NB4 (cell line): ENCODE measurements at places on chromosomes 11 and 22.

GRCh38 chr11:131449036-131450019 is 78.9 kb downstream of the NTM start:
- no peak for DNase-seq

GRCh38 chr22:44224166-44224565 is 43.4 kb downstream of the PARVG start:
- DNase-seq = no peak

DNA sequence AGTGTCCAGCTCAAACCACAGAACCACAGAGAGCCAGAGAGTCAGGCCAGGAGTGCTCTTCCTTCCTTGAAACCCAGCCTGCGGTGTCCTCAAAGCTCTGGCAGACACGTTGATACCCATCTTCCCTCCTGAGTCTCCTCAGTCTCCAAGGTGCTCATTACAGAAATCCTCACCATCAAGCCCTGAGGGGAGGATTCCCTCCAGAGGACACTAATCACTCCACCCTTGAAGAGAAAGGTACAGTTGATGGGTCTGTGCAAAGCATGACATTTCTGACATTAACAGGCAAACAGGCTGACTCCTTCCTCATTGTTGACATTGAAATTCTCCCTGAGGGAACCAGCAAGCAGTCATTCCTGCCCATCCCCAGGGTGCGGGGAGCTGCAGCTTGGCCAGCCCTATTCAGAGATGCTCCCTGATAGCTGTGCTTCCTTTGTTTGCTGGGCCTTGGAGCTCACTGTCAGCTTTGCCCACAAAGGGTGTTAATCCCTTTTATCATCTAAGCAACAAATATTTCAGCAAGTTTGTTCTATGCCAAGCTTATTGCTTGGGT is 101.7 kb upstream of the CSNK2A3 start:
- DNase-seq = no peak

- no peak for DNase-seq
Measured at GRCh38 chr11:122711362-122711761, 55.8 kb downstream of the UBASH3B start.

- peak; percentile 88 for DNase-seq
Measured at GRCh38 chr11:35141571-35141971, 2.6 kb downstream of the CD44 start.

DNA sequence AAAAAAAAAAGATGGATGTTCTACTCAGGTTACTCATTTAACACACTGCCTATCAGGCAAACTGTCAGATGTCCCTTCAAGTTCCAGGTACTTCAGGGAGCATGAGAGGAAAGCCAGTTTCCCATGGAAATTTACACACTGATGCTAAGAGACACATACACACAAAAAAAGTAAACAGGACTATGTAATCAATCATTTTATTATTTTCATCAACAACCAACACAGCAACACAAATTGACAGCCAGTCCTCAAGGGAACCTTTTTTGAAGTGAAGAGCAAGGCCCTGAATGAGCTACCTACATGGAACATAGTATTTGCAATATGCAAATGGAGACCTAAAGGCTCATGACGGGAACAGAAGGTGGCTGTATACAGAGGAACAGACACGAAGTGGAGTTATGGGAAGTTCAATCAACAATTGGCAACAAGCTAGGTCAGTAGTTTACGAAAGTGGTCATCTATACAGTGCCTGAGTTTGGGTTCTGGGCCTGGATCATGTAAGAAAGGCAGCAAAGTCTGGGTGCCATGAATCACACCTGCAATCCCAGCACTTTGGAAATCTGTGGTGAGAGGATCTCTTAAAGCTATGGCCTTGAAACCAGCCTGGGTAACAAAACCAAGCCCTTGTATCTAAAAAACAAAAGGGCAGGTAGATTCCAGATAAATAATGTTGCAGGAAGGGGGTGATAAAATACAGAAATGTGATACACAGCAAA is 12.6 kb upstream of the WDR74 start:
- peak; percentile 40 for DNase-seq

- no peak for DNase-seq
Measured at GRCh38 chr11:17597770-17598169, 50.7 kb downstream of the OTOG start.

DNA sequence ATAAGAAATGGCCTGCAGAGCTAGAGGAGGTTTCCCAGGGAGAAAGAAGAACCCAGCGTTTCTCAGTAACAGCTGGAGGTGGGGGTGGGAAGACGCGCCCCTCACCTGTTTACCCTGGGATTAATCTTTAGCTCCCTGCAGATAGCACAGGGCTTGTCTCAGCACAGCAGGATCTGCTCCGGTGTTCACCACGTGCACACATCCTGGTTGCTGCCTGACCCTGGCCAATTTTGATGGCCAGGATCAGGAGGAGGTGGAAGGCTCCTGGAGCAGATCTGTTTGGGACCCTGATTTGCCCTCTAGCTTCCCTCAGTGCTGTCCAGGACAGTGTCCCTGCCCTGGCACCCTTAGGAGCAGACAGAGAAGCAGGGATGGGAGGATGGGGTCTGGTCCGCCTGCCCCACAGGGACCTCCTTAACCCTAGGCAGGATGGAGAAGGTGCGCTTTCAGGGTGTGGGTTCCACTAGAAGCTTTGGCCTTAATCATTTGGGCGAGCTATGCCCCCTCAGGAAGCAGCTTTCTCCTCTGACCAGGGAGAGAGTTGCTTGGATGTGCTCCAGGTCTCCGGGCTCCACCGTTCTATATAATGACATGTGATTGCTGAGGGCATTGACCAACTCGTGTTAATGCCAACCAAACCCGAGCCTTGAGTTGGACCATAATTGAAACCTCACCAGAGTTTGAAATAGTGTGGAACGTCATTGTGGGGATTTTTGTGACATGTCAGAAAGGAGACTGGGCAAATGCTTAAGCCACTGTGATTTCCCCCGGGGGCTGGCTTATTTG is 19.3 kb downstream of the UPB1 start:
- no peak for DNase-seq

DNA sequence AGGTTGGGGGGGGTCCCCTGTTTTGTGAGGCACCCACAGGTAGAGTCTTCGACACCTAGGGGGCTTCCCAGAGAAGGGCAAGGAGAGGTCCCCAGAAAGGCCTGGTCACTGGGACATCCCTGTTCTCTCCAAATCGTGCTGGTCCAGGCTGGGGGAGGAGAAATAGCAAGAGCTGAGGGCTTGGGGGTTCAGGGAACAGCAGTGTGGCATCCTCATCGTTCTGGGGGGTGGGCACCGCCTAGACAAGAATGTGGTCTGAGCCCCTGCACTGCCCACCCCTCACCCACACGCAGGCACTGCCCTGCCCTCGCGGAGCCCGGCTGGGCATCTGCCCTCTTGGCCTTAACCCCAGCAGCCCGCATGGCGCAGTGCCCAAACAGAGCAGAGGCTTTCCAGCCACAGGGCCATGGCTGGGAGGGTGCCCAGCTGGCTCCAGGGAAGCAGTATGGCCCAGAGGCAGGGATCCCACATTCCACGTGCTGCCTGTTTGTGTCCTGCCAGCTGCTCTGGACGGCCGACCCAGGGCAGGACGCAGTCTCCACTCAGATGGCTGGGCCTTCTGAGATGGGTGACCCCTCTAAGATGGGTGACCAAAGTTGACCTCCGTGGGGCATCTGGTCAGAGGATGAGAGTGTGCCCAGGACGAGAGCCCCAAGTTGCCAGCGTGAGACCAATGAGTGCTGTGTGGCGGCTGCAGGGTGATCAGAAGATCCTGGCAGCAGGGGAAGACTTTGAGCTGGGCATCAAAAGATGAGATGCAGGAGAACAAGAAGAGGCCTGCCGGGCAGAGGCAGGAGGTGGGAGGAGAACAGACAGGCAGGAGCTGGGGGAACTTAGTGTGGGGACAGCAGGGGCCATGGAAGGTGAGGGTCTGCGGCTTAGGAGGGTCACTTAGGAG is 14.4 kb downstream of the SCARF2 start:
- DNase-seq = peak; percentile 22

GRCh38 chr22:49650336-49651241 is 177.1 kb downstream of the BRD1 start:
- DNase-seq = no peak

GRCh38 chr11:118434553-118435289 is 1.6 kb upstream of the KMT2A start:
- peak; percentile 85 for DNase-seq

GRCh38 chr11:81979448-81979847 is 754.2 kb downstream of the FAM181B start:
- no peak for DNase-seq

- no peak for DNase-seq
Measured at GRCh38 chr11:78539506-78539905, 35.2 kb downstream of the NARS2 start.

DNA sequence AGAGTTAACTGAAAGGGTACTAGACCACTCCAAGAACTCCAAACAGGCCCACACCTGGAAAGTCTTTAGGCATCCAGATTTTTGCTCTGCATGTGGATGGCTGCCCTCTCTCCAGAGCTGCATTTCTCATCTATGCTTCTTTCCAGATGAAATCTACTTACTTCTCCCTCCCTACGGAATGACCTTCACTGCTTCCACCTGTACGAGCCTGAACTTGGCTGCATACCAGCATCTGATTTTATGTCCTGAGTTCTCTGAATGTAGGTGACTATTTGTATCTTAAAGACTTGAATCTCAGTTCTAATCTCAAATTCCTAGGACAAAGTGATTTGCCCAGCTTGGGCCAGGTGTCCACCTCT is 13.3 kb downstream of the CELF1 start:
- no peak for DNase-seq

DNA sequence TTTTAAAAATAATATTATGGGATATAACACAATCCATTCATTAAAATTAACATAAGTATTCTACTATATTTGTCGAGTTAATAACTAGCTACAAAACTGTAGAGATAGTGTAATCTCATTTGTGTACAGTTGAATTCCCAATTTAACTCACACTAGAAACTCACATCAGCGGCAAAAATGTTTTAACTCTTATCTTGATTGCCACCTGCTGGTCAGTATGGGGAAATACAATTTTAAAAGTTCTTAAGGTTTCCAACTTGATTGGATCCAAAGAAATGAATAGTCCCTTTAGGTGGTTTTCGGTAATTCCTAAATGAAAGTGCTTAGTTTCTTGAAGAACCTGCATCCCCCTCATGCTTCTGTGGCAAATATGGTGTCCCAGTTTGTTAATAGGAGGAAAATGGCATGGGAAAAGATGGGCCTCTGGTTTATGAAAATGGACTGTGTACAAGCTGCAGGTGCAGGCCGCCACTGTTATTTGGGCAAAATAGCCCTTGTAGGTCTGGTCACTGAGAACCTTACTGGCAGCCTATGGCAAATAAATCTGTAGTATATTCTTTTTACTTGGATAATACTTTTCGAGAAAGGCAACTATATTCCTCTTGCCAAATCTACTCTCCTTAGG is 33.7 kb upstream of the SLC17A6 start:
- DNase-seq = peak; percentile 42

- DNase-seq = no peak
Measured at GRCh38 chr22:37797874-37798500, 9.7 kb upstream of the GCAT start.

- no peak for DNase-seq
Measured at GRCh38 chr11:92527467-92527866, 302.8 kb downstream of the FAT3 start.

GRCh38 chr22:22706253-22706915 is 62.0 kb downstream of the GGTLC2 start:
- no peak for DNase-seq

DNA sequence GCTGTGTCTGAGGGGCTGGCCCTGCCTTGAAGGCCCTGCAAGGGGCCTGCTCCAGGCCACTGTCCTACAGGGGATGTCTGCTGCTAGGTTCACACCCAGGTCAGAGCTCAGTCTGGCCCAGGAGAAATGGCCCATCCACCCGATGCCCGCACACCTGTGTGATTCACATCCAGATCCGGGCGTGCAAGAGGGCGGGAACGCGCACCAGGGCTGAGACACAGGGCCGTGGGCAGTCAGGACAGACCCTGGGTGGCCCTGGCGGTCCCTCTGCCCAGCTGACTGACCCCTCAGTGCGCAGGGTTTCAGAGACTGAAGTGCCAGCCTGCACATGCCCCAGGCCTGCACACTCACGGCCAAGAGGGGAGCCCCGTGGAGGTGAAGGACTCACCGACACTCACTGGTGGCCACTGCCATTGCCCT is 7.4 kb downstream of the TOLLIP start:
- no peak for DNase-seq

GRCh38 chr22:44380756-44381486 is 68.2 kb upstream of the SHISAL1 start:
- DNase-seq = no peak

DNA sequence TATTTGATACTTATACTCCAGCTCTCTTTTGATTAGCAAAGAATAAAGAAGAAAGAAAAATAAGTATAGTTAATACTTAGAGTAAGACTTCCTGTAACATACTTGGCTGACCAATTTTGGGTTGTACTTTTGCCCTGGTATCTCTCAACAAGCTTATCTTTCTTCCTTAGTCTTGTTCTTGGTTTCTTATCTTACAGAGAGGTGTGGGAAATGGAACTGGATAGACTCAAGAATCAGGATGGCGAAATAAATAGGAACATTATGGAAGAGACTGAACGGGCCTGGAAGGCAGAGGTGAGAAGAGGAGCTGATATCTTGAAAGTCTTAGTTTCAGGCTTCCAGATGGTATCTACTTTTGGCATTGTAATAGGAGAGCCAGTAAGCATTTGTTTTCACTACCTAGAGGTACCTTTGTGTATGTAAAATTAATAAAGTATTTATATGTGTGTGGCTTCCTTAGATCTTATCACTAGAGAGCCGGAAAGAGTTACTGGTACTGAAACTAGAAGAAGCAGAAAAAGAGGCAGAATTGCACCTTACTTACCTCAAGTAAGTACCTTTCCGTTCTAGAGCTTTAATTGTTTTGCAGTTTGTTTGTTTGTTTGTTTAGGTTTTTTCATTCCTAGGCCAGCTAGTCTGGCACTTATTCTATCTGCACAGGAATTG is 11.3 kb upstream of the BACE1-AS start:
- no peak for DNase-seq

- DNase-seq = no peak
Measured at GRCh38 chr11:46465683-46466082, 74.1 kb upstream of the CHRM4 start.

DNA sequence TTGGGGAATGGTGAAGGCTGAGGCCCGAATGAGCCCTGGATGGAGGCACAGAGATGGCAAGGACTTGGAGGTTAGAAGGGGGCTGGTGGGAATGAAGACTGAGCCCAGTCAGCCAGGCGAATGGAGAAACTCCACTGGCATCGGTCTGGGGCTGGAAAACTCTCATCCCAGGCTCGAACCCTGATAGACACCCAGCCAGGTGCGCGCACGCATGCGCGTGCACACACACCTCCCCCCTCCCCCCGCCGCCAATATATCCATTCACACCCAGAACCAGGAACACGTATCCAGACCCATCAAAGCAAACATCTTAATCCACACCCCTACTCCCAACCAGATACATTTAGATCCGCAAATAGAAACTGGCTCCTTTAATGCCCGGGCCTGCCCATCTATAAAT is 139.3 kb downstream of the CEP164 start:
- DNase-seq = no peak
